ENCODE measurements at places on chromosomes 12 and 14.

DNA sequence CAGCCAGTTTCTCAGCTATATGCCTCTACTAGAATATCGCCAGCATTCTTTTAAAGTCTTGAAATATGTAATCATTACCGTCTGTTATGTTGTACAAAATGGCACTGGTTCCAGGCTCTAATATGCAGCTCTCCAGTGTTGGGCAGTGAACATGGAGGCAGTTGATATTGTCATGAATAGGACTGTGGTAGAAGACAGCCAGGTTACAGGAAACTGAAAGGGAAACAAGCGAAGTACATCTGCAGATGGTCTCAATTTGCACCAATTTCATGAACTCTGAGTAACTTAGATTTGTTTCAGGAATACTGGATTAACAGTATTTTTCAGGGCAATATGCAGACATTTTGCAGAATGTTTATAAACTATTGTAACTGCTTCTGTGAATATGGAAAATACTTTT, 13.4 kb upstream of the KLHL42 start:
- no peak for DNase-seq

GRCh38 chr14:83253870-83254269, 1720.2 kb upstream of the SEL1L start:
- no peak for DNase-seq

DNA sequence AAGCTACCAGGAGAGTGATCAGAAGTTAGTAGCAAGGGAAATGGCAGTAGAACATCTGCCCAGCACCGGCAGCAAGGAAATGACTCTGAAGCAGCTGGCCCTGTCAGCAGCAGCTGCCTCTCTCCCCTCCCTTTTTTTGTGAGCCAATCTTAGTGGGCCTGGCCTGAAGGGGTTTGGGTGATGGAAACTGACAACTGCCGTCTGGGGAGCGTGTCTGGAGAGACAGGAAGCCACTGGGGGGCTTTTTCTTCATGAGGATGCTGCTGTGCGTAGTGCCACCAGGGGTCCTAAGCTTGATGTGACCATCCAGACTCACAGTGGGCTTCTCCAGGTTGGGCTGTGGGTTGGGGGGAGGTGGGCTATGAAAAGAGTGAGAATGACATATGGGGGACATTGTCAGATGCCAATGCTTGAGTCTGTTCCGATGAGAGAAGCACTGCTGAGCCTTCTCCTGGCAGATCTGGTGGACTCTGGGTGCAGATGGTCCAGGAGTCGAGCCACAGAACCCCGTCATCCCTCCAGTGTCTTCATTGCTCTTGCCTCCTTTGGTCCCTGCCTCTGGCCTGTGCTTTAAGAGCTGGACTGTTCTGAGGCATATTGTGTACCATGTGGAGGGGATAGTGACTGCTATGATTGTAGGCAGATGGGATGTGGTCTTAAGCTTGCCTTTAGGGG, 87.6 kb upstream of the HIF1A start:
- DNase-seq, result no peak

GRCh38 chr12:51265024-51265423, 5.2 kb downstream of the SMAGP start:
- no peak for DNase-seq

DNA sequence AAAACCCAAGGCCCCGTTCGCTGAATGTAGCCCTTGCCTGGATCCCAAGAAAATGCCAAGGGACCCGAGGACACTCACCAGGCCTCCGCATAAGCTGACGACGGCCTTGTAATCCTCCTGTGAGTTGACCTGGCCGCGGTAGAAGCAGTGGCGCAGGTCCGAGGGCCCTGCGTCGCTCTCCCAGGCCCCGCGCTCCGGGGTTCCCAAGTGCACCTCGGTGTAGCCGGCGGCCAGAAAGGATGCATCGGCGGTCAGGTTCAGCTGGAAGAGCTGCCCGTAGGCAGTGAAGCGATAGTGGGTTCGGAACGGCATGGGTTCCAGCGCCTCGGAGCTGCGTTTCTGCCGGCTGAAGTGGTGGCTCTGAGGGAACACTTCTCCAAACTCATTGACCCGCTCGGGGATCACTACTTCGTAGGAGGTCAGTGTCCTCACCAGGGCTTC, 1.2 kb downstream of the ADAMTS20 start:
- no peak for DNase-seq

GRCh38 chr12:65278576-65279368, at the start of gene MSRB3:
Gene MSRB3 (plus strand): TSS chr12:65278683. CDS start chr12:65308580, 29,897 bp downstream.
- peak; percentile 58 for DNase-seq

- no peak for DNase-seq
Measured at GRCh38 chr12:95396849-95397468, 77.0 kb upstream of the METAP2 start.

- DNase-seq, result no peak
Measured at GRCh38 chr14:76773956-76774820, 12.9 kb downstream of the VASH1 start.

DNA sequence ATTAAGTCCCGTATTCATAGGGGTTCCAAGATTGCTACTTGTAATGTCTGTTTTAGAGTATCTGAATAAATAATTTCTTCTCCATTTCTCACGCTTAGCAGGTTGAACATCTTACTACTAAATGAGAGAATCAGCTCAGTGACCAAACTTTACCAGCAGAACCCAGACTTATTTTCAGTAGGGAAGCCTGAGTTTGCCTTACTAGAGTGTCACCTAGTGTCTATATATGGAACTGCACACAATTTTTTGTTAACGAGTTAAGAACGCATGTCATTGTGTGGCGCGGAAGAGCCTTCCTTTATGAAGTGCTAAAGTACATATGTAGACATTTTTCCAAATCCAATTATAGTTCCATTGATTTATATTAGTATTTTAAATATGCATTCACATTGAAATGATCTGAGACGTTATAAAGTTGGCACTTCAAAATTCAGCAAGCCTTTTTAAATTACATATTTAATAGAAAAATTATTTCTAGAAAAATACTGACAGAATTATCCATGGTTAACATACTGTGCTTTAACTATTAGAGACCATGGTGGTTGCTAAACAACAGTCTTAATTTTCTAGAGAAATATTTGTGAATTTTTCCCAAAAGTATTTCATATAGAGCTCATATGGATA, 88.3 kb downstream of the RPS29 start:
- DNase-seq, result no peak

GRCh38 chr12:81297601-81298000, 219.7 kb downstream of the ACSS3 start:
- DNase-seq, result no peak

DNA sequence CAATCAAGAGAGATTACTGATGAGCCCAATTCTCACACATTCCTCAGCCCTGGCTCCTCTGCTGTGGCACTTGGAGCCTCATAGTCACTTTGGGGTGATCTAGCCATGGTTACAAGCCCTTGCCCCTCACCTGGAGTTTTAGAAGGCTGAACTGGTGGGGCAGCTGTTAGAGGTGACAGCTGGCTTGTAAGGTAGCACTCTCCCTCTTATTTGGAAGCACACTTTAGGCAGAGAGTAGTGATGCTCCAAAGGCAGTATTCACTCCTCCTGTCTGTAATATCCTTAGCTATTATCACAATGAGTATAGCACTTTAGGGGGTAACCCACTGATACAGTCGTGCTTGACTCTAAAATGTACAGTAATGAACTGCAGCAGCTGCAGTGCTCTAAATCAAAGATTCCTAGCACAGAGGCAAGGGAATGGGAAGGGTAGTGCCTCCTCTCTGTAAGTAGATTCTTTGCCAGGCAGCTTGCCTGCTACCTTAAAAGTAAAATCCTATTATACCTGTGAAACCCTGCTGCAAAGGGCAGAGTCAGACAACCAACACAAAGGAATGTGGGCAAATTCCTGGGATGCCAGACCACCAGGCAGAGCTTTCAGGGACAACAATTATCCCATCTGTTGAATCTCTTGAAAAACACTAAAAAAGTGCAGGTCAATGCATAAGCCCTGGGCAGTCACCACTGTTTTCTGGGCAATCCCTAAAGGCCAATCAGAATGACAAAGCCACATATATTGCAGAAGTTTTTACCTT, 336.3 kb downstream of the NOVA1 start:
- DNase-seq, result no peak

- no peak for DNase-seq
Measured at GRCh38 chr12:100303831-100304230, 36.9 kb downstream of the SCYL2 start.

- DNase-seq, result no peak
Measured at GRCh38 chr12:92459850-92460249, 242.9 kb upstream of the PLEKHG7 start.

- no peak for DNase-seq
Measured at GRCh38 chr14:54629183-54629582, 62.3 kb downstream of the SAMD4A start.

DNA sequence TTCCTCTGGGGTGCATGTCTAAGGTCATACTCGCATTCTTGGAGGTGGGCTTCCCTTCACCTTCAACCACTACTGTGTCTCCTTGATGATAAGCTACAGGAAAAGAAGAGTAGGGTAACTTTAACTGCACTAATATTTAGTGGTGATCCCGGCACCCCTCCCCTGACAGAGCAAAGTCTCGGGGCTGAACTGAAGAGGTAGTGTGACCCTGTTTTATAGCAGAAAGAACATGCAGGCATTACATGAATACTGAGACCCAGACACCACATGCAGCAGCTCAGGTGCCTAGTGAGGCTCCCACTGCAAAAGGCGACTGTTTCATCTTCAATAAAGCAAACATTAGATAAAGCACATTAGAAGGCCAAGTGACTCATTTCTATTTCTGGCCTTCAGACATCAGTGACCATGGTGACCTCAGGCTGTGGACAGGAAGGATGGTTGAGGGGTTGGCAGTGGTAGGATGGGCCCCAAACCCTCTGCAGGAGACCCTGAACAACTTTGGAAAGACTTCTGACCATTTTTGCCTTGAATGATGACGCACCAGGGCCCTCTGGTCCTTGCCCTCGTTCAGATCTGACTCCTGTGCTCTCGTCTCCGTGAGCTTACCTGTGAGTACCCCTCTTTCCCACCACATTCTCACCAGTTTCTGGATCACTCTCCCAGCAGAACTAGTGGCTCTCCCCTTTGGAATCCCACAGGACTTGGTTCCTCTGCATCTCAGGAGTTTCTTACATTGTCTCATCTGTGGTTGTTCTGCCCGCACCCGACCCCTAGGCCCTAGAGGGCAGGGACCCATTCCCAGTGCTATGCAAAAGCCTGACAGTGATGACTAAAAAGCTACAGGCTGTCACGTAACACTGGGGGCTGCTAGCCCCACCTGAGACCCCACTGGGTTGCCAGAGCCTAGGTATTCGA, 23.8 kb upstream of the JPH4 start:
- DNase-seq, result no peak

DNA sequence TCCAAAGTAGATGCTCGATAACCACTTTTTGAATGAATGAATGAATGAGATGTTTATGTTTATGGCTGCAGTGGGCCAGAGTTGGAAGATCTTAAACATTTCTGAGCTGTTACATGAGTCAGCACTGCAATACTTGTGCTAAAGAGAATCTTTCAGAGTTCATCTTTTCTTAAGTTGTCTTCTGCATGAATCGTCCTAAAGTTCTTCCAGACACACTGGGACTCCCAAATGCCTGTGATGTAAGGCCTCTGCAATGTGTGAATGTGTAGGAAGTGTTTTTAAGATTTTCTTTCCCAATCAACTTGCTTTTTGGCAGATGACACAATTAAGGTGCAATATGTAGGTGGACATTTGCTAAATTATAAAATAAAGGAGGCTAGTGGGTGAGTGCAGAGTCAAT, 50.3 kb upstream of the TRIM9 start:
- DNase-seq, result no peak

- DNase-seq, result no peak
Measured at GRCh38 chr14:24938593-24938992, 111.4 kb downstream of the STXBP6 start.

DNA sequence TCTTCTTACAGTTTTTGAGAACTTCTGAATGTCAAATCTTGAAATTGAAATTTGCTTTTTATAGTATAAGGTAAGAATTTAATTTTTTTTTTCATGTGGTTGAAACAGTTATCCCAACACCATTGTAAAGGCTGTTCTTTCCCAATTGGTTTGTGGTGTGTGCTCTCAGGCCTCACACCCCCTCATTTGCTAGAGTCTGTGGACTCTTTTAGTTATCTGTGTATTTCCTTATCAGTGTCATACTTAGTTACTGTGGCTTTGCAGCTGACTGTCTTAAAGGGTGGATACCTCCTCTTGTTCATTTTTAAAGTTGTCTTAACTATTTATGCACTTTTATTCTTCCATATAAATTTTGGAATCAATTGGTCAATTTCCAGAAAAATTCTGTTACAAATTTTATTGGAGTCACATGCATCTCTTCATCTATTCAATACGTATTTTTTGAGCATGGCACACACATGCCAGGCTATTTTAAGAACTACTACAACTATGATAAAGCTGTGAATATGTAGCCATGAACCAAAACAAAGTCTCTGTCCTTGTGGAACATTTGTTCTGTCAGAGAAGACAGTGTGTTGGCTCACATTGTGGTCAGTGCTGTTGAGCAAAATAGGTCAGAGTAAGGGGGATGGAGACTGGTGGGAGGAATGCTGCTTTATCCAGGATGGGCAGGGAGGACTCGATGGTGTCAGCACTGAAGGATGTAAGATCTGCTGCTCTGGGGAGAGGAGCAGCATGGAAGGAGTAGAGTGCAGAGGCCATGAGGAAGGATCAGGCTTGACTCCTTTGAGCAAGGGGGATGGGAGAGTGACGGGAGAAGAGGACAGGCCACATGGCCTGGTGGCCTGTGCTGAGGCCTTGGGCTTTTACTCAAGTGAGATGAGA, 24.1 kb downstream of the FGF23 start:
- DNase-seq, result no peak

- no peak for DNase-seq
Measured at GRCh38 chr14:60204104-60204842, 39.1 kb upstream of the DHRS7 start.

GRCh38 chr12:103975368-103975767, 9.7 kb downstream of the TDG start:
- no peak for DNase-seq
